ENCODE measurements at places on chromosomes 13 and 19.

DNA sequence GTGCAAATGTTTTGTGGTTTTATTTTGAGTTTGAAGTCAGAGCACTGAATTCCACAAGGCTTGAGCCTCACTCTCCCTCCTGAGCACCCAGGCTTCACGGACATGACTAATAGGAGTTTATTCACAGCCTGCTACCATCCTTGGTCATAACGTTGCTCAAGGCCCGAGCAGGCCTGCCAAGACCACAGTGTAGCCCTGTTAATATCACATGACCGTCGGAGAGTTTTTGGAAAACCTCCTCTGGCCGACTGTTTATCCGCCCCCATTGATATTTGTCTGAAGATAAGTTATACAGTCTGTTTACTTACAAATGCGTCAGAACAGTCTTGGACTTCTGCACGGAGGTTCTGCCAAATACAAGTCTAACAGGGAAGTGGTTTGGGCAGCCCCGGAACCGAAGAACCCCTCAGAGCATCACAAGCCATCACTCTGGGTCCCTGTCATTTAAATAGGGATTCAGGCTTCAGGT is 89.9 kb downstream of the COL4A2 start:
- peak; percentile 100 for DNase-seq

DNA sequence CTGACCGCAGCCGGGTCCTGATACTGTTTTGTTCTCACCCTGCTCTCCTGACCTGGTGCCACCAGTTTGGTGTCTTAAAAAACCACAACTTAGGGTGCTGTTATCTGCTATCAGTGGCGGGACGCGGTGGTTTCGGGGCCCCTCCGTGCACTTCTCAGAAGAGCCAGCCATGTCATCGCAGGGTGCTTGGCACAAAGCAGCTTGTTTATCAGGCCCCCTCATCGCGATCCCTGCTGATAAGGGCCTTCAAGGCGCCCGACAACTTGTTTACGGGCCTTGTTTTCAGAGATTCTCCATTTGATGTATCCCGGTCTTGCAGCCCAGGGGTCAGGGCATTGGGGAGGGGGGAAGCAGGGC is 58.1 kb upstream of the KLF2 start:
- DNase-seq = no peak

GRCh38 chr19:42942187-42942789 is 5.3 kb upstream of the PSG7 start:
- DNase-seq = no peak

GRCh38 chr19:42386974-42387707 is 3.0 kb downstream of the CNFN start:
- peak; percentile 70 for DNase-seq

GRCh38 chr13:48975856-48976575 is at the start of gene FNDC3A:
Gene FNDC3A (plus strand): TSS chr13:48975912. CDS start chr13:49006191, 30,279 bp downstream.
- DNase-seq = peak; percentile 89

DNA sequence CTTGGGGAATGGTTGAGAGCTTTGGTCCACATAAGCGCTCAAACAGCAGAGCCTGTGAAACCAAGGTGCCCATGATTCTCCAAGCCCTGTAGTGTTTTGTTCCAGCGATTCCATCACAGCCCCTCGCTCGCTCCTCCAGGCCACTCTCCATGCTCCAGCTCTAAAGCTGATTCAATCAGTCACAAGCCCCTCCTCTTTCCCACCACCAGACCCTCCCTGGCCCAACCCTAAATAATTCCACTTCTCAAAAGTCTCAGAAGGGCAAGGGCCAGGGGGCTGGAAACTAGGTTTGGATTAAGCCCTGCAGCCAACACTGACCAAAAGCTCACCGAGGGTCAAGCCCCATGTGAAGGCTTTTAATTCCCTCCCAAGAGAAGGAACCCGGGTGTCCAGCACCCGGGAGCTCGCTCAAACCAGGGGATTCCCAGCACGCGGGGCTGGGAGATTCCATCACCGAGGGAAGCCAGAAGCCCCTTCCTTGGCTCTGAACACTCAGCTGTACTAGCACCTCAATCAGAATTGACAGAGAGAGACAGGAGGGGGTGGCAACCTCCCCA is 1.5 kb downstream of the ZNF296 start:
- DNase-seq = no peak

- peak; percentile 77 for DNase-seq
Observed at GRCh38 chr19:7888145-7888825, at the start of gene LRRC8E. Gene LRRC8E (plus strand): TSS chr19:7888510. CDS start chr19:7895604, 7,094 bp downstream.

- no peak for DNase-seq
Observed at GRCh38 chr13:51821606-51822005, 17.6 kb upstream of the DHRS12 start.
